ENCODE measurements at places on chromosomes 2 and 18. TPM values are rescaled to one million over a fixed set of nuclear protein-coding genes. Genes with fewer than 3 reads are reported as not detected.

- no peak for DNase-seq
Observed at GRCh38 chr2:122669627-122670026, 914.2 kb downstream of the TSN start.

Gene OTX1
- 0.06 TPM for polyA plus RNA-seq

GRCh38 chr2:231769170-231770136 lies 11.6 kb downstream of the PDE6D start:
- DNase-seq, result no peak

Gene TMBIM1
- polyA plus RNA-seq, result 85.4 TPM

- DNase-seq, result peak; percentile 13
Observed at GRCh38 chr2:140842110-140842509, 1288.7 kb downstream of the LRP1B start.

DNA sequence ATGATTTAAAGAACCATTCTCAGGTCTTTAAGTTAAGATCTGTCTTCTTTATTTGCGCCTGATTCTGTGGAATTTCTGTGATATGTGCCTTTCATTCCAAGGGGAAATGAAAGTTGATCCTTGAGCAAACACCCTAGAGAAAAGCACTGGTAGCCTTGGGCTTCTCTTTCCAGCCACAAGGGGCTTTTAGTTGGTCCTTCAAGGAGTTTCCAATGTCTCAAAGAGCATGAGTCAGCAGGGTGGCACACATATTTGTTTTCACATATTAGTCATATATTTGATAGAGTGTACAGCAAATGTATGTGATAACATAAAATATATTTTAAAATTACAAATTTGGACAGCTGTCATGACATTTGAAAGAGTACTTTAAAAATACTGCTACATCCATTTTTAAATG lies 339.5 kb downstream of the TXNL1 start:
- DNase-seq, result no peak

DNA sequence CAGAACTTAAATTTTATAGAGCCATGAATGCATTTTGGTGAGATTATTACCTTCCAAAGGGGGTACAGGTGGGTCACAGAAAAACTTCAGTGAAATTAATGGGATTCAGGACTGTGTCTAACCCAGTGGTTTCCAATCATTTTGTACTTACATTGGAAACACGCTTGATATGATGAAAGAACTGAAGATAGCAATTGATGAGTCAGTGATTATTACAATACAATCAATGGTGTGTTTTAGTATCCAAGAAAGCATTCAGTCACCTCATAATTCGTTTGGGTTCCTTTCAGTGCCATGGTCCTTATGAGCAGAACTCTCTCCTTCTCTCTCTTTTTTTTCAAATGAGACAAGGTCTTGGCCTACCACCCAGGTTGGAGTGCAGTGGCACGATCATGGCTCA lies 66.5 kb upstream of the IGFBP5 start:
- no peak for DNase-seq

GRCh38 chr2:100844514-100844913 lies 24.6 kb downstream of the NPAS2 start:
- no peak for DNase-seq

GRCh38 chr2:103789381-103790095 lies 1027.7 kb downstream of the TMEM182 start:
- peak; percentile 26 for DNase-seq

DNA sequence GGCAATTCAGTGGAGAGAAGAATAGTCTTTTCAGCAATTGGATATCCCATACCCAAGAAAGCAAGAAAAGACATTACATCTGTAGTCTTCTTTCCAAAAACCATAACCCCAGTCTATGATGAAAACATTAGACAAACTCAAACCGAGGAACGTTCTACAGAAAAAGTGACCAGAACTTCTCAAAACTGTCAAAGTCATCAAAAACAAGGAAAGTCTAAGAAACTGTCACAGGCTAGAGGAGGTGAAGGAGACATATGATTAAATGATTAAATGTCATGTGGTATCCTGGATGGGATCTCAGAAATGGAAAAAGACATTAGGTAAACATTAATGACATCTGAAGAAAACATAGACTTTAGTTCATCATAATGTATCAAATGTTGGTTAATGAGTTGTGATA lies 4.9 kb upstream of the USP40 start:
- DNase-seq, result no peak

DNA sequence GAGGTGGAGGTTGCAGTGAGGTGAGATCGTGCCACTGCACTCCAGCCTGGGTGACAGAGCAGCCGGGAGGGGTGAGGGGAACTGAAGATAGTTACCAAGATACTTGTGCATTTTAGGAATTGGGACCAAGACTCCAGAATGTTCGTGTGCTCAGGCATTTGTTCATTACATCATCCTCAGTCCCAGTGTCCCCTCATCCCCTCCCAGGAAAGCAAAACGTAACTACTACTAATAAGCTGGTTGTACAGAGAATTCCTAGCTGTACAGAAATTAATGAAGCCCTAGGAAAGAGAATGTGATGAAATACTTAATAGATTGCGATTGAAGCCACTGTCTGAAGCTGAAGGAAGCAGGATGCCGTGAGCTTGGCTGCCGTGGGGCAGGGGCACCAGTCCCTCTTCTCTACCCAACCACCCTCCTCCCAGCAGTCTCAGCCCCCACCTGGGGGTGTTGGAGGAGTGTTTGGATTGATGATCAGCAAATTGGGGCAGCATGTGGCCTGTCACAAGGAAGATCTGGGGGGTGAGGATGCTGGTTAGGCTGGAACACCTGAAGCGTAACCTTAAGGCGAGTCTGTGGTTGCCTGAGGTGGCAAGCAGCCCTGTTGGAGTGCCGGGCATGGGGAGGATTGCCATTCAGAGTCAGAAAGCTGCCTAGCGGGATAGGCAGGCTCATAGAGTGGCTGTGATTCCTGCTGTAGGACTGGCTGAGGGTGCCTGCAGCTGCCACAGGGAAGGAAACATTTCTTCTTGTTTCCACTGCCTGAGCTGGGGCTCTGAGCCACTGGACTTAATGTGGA lies 140.9 kb downstream of the SH3RF3 start:
- no peak for DNase-seq

DNA sequence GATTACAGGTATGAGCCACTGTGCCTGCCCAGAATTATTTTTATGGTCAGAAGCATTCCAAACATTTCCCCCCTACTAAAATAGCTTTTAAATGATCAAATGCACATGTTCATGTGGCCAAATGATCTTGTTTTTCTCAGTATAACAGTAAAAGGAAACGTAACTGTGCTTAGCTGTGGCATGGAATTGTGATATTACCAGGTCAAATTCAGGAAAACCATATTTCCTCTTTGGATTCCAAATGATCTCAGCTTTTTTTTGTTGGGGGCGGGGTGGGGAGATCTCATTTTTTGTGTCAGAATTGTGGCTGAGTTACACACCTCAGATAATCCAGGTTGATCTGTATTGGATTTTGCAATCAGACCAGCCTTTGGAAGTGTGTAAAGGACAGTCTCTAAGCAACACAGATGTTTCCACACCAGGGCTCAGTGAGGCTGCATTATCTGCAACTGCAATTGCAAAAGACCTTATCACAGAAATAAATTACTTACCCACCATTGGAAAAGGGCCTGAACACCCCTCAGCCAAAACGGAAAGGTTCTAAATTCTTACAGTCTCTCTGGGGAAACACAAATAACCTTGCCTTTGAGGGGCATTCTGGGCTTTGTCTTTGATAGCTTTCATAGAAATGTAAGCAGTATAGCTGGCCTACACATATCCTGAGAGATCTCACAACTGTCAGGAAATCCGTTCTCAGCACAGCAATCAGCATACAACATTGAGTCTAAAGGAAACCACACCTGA lies 8.4 kb downstream of the CASP10 start:
- no peak for DNase-seq

DNA sequence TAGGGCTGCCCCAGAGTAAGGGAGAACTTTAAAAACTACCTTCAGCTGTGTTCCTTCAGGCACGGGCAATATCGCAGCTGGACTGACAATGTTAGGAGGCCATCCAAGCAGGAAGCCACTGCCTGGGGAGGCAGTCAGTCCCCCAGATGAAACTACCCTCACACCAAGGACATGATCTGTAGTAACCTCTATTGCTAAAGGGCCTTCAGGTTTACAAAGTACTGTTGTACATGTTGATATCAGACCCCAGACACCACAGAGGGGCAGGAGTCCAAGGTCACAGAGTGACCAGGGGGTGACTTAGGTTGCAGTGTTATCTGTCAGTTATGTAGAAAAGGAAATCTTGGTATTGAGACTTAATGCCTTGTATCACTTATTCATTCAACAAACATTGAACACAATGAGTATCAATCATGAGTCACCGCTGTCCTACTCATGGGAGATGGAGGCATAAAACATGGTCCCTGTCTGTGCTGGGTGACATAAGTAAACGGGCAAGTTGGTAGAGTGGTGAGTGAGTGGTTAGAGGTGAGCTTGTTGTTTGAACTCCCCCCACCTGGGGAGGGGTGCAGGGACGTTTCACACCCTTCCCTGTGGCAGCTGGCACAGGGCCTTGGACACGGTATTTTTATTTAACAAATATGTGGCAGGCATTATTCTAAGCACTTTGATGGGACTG lies 7.1 kb downstream of the CABLES1 start:
- no peak for DNase-seq

GRCh38 chr2:160168878-160169277 lies 31.2 kb downstream of the ITGB6 start:
- no peak for DNase-seq

GRCh38 chr2:125240870-125241269 lies 1215.8 kb downstream of the CNTNAP5 start:
- DNase-seq, result no peak

DNA sequence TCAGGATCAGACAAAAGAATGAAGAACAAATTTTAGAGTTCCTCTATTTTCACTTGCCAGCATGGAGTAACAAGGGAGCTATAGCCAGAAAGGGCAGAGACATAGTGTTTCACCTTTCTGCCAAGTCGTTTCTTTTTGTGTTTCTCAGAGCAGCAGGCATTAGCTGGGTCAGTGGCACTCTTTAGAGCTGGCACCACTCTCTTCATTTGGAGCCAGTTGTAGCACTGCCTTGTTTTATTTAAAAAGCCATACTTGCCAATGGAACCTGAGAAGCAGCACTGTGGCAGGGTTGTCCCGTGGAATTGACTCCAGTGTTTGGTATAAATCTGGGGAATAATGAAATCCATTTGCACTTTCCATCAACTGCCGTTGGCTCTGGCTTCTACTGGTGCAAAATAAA lies 64.0 kb downstream of the LRRTM4 start:
- peak; percentile 8 for DNase-seq

Gene PJVK
- 6.8 TPM for polyA plus RNA-seq

- DNase-seq, result no peak
Observed at GRCh38 chr2:119525614-119526013, 1.3 kb upstream of the SCTR start.
